ENCODE measurements at places on chromosomes 7 and 10.
A peak's percentile ranks its signal among the peaks of the same experiment; 100 is the strongest.

DNA sequence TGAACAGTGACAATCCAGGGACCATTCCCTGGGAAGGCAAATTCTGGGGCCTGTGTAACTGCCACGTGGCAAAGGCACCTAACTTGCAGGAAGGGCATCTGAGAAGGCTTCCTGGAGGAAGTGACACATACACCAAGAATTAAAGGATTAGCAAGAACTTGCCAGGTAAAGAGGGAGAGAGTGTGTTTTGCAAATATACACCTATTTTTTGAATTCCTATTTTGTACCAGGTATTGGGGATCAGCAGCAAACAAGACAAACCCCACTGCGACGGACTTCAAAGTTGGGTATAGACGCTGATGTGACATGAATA lies 206.5 kb upstream of the ZMIZ1 start:
- no peak for DNase-seq

- DNase-seq: no peak
Measured at GRCh38 chr10:34690383-34691049, 124.6 kb downstream of the PARD3 start.

- no peak for DNase-seq
Measured at GRCh38 chr7:79471699-79472098, 18.2 kb upstream of the MAGI2 start.

GRCh38 chr7:45244981-45245380 lies 87.4 kb downstream of the RAMP3 start:
- no peak for DNase-seq

DNA sequence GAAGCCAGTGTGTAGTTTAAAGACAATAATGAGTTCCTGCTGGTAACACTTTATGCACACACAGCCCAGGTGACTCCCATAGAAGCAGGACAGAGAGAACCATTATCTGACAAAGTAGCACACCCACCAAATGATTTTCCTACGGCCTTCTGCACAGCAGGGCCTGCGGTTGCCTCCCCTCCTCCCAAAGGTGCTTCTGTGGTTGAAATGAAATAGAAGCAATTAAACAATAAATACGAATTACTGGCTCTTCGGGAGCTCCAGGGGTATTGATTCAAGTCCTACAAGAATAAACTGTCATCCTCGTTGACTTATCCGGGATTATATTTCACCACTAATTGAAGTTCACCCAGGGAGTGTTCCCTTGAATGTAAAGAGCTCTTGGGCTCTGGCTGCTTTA lies 172.1 kb downstream of the ACTR3B start:
- DNase-seq: no peak

GRCh38 chr7:148304083-148304335 lies 286.6 kb upstream of the C7orf33 start:
- DNase-seq: no peak

DNA sequence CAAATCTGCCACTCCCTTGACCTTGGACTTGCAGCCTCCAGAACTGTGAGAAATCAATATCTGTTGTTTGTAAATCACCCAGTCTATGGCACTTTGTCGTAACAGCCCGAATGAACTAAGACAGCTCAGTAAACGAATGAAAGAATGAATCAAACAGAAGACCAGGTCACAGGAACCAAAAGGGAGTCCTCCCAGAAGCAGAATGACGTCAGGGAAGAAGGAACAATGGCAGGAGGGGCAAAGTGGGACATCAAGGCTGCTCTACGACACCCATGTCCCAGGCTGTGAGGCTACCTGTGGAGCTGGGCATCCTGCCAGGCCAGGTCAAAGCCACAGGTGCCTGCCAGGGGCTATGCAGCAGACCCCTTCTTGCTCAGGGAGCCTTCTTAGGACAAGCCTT lies 267.2 kb upstream of the PFKP start:
- no peak for DNase-seq

GRCh38 chr10:5206799-5207198 lies 10.2 kb downstream of the AKR1C4 start:
- DNase-seq: no peak

DNA sequence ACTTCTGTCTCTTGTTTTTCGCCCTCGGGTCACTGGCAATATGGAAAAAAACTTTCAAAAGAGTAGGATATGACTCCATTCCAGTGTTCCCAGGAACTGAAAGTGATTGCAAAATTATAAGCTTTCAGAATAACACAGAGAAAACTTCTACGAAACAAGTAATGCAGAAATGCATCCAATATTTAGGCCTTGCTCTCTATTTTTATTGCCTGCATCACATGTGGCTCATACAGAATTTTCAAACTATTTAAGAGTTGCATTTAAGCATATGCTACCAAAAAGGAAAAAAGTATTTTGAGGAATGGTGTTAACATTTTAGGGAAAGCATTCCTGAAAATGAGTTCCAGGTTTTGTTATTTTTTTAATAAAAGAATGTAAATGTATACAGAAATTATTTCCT lies 228.0 kb downstream of the CACNB2 start:
- no peak for DNase-seq

GRCh38 chr10:87105446-87106124 lies 10.6 kb downstream of the SHLD2 start:
- no peak for DNase-seq

GRCh38 chr10:125187238-125188194 lies 27.2 kb upstream of the CTBP2 start:
- no peak for DNase-seq

DNA sequence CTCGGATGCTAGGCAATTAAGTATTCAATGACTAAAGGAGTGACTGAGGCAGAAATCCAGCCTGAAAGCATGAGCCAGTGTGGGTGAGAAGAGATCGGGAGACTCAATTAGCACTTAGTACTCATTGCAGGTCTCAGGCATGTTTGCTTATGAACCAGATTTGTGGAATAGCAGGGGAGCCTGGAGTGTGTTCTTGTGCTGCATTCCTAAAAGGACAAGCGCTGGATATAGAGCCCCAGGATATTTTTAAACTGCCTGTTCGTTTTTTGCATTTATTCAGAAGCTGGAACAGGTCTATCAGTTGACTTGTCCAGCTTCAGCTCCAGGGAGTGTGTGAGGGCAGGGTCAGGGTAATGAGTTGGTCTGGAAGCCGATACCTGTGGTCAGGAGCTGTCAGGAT lies 120.3 kb downstream of the BMPER start:
- DNase-seq: no peak

- DNase-seq: no peak
Measured at GRCh38 chr10:43262902-43263466, 3.9 kb downstream of the RASGEF1A start.

GRCh38 chr10:101134299-101135127 lies 3.4 kb downstream of the TLX1 start:
- no peak for DNase-seq

GRCh38 chr7:134850066-134850465 lies 70.6 kb downstream of the CALD1 start:
- DNase-seq: no peak

DNA sequence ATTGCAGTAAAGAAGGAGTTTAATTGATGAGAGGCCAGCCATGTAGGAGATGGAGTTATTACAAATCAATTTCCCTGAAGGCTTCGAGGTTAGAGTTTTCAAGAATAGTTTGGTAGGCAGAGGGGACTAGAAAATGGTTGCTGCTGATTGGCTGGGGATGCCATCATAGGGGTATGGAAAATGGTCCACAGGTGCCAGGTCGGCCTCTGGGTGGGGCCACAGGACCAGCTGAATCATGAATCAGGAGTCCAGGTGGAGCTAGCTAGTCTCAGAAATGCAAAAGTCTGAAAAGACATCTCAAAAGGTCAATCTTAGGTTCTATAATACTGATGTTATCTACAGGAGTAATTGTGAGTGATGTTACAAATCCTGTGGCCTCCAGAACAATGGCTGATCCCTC lies 714.0 kb upstream of the GHITM start:
- DNase-seq: no peak

- DNase-seq: no peak
Measured at GRCh38 chr10:64636461-64636860, 1115.3 kb downstream of the REEP3 start.

- no peak for DNase-seq
Measured at GRCh38 chr7:155584763-155585531, 38.6 kb upstream of the CNPY1 start.

DNA sequence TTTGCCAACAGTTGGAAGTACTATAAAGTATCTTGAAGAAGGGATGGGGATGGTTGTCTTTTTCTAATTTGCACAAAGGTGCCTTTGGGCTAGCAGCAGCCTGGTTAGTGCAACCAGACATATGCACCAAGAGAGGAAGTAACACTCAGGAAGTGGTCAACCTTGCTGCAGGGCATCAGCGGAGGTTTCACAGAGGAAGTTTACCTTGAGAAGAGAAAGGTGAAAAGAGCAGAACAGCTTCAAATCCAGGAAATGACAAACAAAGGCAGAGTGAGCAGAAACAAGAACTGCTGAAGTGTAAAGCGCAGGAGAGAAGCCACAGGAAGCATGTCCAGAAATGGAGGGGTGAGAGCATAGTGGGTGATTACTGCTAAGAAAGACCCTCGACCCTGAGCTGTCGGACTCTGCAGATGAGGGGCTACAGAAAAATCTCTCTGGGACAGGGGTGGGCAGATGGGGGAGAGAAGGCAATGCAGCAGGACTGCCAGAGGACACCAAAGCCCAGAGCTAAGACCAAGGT lies 66.9 kb downstream of the STK17A start:
- DNase-seq: no peak

- DNase-seq: no peak
Measured at GRCh38 chr10:116253716-116254115, 19.3 kb downstream of the GFRA1 start.

DNA sequence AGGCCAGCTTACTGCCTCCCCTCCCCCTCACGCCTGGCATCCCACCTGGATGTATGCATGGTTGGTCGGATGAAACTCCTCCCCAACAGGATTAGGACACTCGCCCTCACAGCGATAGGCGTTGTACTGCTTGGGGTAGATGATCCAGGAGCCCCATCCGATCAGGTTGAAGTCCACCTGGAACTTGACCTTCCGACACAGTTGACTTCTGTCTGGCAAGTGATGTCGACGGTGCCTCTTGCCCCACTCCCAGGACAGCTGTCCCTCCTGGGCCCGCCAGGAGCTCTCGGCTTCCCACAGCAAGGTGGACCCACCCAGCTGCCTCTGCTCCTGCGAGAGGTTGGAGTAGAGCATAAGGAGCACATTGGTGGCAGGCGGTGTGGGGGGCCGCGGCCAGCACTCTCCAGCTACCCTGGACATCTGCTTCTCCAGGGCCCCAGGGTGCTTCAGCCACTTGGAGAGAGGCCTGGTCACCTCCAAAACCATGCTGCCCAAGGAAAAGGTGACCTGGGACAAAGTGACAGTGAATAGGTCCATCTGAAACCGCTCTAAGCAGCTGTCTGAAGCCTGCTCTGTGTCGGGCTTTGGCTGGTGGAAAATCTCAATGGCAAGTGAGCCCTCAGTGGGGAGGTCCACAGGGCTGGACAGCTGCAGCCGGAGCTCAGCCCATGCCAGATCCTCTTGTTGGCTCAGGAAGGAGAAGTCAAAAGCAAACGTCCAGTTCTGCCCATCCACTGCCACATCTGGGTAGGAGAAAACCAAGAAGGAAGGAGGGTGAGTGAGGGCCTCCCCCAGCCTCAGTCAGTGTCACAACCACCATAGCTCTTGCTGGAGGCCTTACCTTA lies 6.0 kb downstream of the NODAL start:
- DNase-seq: no peak

DNA sequence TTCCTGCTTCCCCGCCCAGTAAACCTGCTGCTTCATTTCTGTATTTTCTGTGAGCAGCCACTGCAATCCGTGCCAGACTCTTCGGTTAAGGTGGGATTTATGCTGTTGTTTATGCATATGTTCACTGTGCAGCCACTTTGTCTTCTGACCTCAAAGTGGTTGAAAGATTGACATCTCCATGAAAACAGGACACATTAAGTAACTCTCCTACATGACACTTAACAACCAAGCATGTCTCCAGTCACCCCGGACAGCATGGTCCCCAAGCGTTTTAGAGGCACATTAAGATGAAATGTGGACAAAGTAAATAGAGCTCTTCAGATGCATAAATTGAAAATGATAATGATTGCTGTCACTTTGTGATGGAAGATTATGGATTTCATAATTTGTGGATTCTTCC lies 421.3 kb downstream of the GFRA1 start:
- no peak for DNase-seq

DNA sequence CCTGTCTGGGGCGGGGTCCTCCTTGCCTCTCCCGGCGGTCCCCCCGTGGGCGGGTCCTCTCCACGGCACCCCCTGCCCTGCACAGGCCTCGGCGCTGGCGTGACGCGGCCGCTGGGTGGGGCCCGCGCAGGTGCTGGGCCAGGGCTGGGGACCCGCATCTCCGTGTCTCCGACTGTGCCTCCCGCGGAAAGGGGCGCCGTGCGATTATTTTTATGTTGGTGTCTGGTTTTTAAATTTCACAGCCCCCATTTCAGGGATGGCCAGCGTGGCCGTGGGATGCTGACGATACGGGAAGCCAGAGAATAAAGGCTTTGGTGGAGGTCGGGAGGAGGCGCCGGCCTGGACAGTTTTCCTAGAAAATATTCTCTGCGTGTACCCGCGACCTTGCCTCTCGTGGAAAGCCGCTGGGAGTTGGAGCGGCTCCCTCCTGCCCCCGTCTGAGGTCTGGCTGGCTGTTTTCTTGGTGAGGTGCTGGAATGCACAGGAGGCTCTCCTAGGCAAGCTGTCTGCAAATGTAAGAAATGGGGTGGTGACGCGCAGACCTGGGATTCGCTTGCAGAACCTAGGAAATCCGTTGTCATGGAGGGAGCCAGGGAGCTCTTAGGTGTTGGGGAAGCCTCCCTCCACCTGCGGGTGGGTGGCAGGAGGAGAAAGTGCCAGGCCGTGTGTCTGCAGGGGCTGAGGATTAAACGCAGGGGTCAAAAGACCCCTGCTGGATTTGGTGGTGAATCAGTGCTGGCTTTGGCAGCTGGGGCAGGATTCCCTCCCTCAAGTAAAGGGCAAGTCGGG lies 28.7 kb upstream of the JAKMIP3 start:
- peak; percentile 33 for DNase-seq

GRCh38 chr10:43981696-43982095 lies 333.0 kb upstream of the ZNF32 start:
- no peak for DNase-seq

DNA sequence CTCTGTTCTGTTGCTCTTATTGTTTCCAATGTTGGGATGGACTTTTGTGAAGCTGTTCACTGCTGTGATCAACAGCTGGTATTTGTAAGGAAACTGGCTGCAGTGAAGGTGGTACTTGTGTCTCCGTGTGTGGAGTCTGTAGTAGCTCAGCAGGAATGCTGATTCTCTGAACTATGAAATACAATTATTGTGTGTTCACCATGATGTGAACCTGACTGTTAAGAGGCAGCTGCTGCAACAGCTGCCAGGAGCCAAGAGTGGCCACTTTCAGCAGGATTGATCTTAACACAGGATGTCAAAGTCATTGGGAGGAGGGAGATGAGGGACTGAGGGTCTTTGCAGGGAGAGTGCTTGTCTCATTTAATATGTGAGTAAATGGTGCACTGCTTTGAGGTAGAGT lies 13.9 kb downstream of the VSTM2A start:
- DNase-seq: no peak

GRCh38 chr10:30413996-30414576 lies 19.9 kb upstream of the MAP3K8 start:
- DNase-seq: no peak

DNA sequence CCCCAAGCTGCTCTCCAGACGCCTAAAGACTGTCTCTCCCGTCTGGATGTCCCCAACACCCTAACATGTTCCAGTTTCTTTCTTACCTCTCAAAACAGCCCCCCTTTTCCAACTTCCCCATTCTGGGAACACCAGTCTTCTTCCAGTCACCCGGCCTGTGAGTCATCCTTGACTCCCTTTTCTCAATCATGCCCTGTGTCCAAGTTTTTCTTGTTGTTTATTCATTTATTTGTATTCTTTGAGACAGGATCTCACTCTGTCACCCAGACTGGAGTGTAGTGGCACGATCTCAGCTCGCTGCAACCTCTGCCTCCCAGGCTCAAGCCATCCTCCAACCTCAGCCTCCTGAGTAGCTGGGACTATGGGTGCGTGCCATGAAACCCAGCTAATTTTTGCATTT lies 15.6 kb downstream of the SNX10 start:
- DNase-seq: no peak

Data from NT2/D1 (cell line).